ENCODE measurements at places on chromosomes 7 and 10.

GRCh38 chr10:130507461-130507860 is 371.3 kb downstream of the GLRX3 start:
- DNase-seq = no peak

- no peak for DNase-seq
These were observed 12.6 kb downstream of the MAFK start for GRCh38 chr7:1542841-1543747.

- DNase-seq = no peak
These were observed 84.5 kb upstream of the SVIL start for GRCh38 chr10:29719281-29719675.

- no peak for DNase-seq
These were observed 14.9 kb downstream of the TNRC18 start for GRCh38 chr7:5408777-5409176.

DNA sequence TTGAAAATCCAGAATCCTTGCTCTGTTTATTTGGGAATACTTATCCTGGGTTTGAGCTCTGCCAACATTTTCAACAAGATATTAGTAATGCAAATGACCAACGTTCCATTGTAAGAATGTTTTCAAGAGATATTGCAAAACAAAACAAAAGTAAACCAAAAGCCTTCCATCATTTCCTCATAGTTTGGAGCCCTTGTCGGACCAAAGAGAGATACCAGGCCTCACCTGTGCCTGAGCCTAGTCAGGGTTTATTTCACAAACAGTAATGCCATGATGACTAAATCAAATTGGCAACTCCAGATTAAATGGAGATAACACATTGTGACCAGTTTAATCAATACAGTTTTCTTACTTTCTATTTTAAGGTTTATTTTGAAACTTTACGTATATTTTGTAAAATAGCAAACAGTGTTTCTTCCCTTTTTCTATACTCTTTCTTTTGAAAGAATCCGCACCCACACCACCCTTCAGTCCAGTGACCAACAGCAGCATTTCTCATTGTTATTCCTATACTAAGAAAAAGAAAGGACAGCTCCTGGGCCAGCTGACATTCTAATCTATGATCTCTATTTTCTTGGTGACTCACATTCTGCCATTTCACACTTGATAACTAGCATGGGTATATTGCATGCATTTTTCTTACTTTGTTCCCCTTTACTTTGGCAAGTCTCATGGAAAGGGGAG is 168.5 kb upstream of the MEOX2 start:
- no peak for DNase-seq

GRCh38 chr10:91690996-91691676 is 58.3 kb upstream of the PPP1R3C start:
- no peak for DNase-seq

- DNase-seq = no peak
These were observed 132.5 kb downstream of the NOC3L start for GRCh38 chr10:94230134-94230785.

DNA sequence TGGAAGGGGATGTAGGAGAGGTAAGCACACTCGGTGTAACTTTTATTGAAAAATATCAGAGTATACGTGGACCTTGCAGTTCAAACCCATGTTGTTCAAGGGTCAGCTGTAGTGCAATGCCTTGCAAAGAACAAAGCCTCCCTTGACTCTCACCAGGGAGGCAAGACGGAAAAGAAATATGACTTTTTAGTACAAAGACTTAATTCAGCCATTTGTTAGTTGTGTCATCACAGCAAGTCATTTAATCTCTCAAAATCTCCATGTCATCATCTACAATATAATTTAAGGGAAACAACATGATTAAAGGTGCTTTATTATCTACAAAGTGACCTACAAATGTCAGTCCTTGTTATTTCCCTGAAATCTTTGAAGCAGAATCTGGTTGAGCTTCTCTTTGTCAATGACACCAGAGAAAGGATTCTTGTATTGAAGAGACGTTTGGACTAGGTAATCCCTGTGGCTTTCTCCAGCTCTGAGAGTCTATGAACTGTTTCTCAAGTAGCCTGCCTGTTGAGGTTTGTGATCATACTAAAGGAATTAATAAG is 502.8 kb downstream of the REEP3 start:
- DNase-seq = no peak

- no peak for DNase-seq
These were observed 3.1 kb downstream of the DDC start for GRCh38 chr7:50562136-50562535.

GRCh38 chr10:4100380-4100779 is 315.4 kb upstream of the KLF6 start:
- DNase-seq = no peak

DNA sequence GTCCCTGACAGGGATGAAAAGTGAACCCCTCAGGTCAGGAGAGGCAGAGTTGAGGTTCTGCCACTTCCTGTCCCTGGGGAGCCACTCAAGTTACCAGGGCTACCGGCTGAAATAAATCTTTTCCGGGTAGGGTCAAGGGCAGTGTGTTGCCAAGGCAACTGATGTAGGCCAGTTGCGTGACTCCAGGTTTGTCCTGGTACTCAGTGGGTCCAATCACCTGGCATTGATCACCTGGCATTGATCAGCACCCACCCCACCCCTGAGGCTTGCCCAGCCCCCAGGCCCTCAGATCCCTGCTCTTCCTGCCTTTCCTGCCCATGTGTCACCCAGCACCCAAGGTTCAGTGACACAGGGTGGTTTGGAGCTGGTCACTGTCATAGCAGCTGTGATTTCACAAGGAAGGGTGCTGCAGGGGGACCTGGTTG is 5.9 kb downstream of the SAP25 start:
- DNase-seq = no peak

DNA sequence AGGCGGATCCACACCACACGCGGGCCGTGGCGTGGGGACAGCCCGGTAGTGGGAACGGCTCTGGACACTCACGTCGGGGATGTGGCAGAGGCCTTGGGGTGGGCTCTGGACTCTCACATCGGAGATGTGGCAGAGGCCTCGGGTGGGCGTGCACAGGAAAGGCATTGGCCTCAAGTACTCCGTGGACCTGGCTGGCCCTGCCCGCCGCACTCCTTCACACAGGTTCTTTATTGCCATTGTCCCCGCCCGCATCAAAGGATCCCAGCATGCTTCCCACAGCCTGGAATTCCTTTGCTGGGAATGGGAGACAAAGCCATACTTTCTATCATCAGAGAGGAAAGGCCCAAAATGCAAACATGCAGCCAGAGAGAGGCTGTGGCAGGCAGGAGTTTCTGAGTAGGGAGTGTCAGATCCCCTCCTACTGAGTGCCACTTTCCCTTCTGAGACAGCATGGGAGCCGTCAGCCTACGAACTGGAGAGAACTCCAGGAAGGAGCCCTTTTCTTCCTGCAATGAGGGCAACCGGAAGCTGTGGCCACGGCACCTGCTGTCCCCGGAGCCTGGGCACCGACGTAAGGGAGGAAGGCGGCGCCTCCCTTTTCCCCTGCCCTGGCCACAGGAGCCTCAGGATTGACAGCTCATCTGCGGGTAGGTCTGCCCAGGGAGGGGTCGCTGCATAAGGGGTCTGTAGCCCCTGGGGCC is 51.5 kb downstream of the RBM17 start:
- DNase-seq = no peak

DNA sequence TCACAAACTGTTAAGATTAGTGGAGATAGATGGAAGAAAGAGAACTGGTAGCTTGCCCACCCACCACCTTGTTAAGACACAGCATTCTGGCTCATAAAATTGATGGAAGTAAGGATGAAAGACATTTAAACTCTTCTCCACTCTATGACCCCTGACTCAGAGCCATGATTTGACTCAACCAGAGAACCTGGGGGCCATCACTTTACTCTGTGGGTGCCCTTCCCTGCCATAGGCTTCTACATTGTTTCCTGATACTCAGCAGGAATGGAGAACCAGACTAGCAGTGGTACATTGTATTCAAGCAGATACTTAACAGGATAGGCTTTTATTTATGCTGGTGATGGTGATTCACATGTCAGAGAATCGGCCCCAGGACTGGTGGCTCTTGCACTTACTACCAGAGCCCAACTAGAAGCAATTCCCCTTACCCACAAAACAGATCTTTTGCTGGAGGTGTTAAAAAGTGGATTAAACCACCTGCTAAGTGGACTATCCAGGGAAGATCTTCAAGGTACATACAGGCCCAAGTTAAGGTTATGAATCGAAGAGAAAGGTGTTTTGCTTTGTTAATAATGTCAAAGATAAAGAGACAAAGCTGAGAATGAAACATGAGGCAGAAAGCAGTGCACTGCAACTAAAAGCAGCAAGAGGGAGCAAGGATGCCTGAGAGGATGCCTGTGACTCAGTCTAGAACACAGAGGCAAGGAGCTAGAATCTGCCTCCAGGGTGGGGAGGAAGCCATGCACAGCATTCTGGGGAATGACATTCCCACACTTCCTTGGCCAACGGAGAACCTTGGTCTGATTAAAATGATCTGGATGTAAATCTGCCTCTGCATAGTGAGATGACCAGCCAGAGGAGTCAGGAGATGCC is 36.0 kb upstream of the GLI3 start:
- no peak for DNase-seq

- DNase-seq = no peak
These were observed 16.6 kb upstream of the PTN start for GRCh38 chr7:137360087-137360679.

- DNase-seq = peak; percentile 61
These were observed 23.4 kb downstream of the MAD1L1 start for GRCh38 chr7:2209146-2209960.

- DNase-seq = no peak
These were observed 1.7 kb downstream of the CACNA2D1 start for GRCh38 chr7:82441669-82442478.

GRCh38 chr7:45563941-45564461 is 10.2 kb upstream of the ADCY1 start:
- DNase-seq = no peak

GRCh38 chr7:73437621-73438416 is 4.2 kb downstream of the FZD9 start:
- no peak for DNase-seq

GRCh38 chr10:77636967-77637531 is 559 bp downstream of the KCNMA1 start:
- DNase-seq = no peak

GRCh38 chr7:152366662-152367061 is 69.1 kb downstream of the KMT2C start:
- DNase-seq = no peak

DNA sequence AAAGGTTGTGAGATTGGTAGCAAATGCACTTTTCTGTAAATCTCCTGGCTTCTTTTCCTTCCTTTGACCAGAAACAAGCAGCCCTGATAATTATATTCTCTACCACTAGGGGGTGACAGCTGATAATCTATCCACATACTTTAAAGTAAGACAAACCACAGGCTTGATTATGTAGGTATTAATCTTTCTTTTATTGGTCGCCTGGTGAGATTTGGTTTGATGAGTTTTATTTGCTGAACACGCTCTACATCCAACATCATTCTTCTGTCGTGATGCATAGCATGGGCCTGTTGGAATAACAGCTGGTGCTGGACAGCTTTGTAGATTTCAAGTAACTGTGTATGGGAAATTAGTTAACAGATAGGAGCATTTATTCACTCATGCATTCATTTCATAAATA is 63.5 kb downstream of the ZNF365 start:
- DNase-seq = no peak

GRCh38 chr7:85710960-85711359 is 524.1 kb upstream of the SEMA3D start:
- no peak for DNase-seq

DNA sequence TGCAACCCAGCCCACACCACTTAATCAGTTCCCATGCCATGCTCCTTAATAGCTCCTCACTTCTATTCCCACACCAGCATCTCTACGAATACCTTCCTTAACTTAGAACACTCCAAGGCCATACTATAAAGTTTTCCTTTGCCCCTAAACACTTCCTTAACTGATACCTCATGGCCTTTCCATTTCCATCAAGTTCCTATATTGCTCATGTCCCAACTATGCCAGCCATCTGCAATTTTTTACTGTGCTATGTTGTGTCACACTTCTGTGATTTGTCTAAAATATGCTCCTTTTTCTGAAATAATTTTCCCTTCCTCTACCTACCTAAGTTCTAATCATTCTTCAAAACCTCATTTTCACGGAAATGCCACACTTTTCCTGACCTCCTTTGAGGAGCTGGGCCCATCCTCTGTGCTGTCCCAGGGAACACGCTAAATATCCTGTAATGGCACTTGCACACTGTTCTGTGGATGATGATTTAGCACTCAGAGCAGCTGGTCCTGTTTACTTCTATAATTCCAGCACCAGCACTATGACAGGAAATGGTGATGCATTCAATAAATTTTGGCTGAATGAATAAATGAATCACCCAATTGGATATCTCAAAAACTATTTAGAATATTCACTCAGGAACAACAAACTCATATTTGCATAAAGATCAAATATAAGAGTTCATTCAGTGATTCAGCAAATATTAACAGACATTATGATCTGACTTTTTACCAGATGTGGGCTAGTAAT is 266.5 kb upstream of the HGF start:
- no peak for DNase-seq

- DNase-seq = no peak
These were observed 26.5 kb downstream of the DGKB start for GRCh38 chr7:14875941-14876587.

DNA sequence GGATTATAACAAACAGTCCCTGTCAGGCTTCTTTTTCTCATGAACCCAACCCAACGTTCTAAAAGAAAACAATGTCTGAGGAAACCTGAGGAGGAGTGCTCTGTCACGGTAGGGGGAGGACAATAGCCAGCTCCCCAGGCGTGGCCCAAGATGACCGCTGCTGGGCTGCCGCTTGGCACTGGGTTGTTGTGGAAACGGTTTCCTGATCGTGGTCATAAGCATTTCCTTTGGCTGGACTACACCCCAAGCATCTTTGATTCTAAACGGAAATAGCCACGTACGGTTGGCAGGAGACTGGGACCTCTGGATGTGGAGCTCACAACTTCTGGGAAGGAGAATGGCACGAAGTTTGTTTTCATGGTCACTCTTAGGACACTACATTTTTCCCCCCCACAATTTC is 30.4 kb upstream of the DMBT1 start:
- no peak for DNase-seq

Measured in substantia nigra (tissue), 51 donors.